Thoracic aorta (tissue), 2 donors: ENCODE measurements at places on chromosomes 3 and 15.

DNA sequence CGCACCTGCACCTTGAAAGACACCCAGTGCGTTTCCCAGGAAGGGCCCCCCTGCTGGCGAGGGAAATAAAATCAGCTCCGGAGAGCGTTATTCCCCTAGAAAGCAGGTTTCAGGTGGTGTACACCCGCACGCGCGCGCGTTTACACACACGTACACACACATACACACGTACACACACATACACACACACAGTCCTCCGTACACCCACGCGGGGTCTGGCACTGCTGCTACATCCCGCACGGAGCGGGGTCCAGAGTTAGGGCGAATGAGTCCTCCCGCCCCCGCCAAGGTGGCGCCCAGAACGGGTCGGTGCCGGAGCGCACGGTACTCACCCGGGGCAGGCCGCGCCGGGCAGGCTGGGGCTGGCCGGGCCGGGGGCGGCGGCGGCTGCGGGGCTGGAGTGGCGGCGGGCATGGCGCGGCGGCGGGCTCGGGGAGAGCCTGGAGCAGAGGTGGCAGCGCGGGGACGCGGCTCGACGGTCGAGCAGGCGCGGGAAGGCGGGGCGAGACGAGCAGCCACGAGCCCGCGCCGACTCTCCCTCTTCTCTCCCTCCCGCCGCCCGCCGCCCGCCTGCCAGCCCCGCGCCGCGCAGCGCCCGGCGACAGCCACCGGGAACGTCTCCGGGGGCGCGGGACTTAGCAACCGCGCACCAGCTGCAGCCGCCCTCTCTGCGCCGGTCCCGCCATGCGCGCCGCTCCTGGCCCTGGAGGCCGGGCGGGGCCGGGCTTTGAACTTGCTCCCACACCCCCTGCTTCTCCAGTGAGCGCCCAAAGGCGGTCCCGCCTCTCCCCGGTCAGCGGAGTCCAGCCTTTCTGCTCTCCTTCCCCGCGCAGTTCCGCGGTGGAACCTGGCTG, at the start of gene DCLK3:
Gene DCLK3 (minus strand): TSS at position 704 of the 854 bp plus-strand sequence. CDS start 290 bp downstream, at position 414.
- no peak within 1 kb of the TSS for H3K27ac ChIP-seq
- H3K4me3 ChIP-seq, result peak within 1 kb of the TSS; percentile 55
- no peaks in the 10 kb centered on the region for H3K27me3 ChIP-seq
- H3K36me3 ChIP-seq, result no peaks in the 10 kb centered on the region
- H3K4me1 ChIP-seq, result no peaks in the 10 kb centered on the region

DNA sequence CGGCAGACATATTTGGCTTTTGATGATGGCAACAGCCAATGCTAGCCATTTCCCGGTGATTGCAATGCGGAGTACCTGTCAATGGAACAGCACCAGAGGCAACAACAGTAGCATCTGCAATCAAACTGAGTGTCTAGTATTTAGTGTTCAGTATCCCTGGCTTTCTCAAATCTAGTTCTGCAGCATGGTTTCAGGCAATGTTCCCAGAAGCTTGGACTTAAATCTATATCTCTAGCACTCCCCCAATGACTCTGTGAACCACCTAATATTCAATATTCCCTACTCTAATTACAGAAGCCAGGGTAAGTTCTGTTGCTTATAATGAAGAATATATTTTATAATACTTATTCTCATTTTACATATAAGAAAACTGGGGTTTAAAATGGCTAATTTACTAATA, 48.2 kb downstream of the TBL1XR1 start:
- no peaks in the 10 kb centered on the region for H3K27me3 ChIP-seq
- DNase-seq, result no peak
- H3K4me1 ChIP-seq, result peaks cover 62% of the 10 kb centered on the region
- no peak overlapping the region for H3K4me3 ChIP-seq

DNA sequence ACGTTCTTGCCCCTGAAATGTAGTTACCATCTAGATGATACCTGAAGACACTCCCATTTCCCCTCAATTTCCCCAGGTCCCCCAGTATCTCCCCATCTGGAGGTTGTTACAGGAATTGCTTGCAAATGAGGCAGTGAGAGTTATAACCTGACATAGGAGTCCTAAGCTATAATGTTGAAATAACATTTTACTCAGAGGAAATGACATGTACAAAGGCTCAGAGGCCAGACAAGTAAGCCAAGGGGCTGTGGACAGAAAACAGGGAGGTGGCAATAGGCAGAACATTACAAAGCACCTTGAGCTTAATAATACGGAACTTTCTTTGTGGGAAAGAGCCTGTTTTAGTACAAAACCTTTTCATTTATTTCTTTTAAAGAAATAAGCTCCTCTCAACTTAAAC, 171.9 kb downstream of the FRMD5 start:
- H3K27me3 ChIP-seq, result no peaks in the 10 kb centered on the region
- H3K4me1 ChIP-seq, result no peaks in the 10 kb centered on the region
- no peak overlapping the region for H3K4me3 ChIP-seq
- DNase-seq, result no peak
- H3K27ac ChIP-seq, result no peak overlapping the region
- no peaks in the 10 kb centered on the region for H3K36me3 ChIP-seq

GRCh38 chr15:68400066-68400456, 31.9 kb downstream of the ITGA11 start:
- H3K4me3 ChIP-seq, result no peak overlapping the region
- peaks cover 6% of the 10 kb centered on the region for H3K36me3 ChIP-seq
- no peaks in the 10 kb centered on the region for H3K4me1 ChIP-seq
- DNase-seq, result no peak
- no peaks in the 10 kb centered on the region for H3K27me3 ChIP-seq
- no peak overlapping the region for H3K27ac ChIP-seq

- H3K36me3 ChIP-seq, result peaks cover 18% of the 10 kb centered on the region
- H3K4me1 ChIP-seq, result peaks cover 12% of the 10 kb centered on the region
- DNase-seq, result peak; percentile 5
- no peak overlapping the region for H3K4me3 ChIP-seq
Measured at GRCh38 chr3:64150623-64151207, 74.6 kb downstream of the PRICKLE2 start.

DNA sequence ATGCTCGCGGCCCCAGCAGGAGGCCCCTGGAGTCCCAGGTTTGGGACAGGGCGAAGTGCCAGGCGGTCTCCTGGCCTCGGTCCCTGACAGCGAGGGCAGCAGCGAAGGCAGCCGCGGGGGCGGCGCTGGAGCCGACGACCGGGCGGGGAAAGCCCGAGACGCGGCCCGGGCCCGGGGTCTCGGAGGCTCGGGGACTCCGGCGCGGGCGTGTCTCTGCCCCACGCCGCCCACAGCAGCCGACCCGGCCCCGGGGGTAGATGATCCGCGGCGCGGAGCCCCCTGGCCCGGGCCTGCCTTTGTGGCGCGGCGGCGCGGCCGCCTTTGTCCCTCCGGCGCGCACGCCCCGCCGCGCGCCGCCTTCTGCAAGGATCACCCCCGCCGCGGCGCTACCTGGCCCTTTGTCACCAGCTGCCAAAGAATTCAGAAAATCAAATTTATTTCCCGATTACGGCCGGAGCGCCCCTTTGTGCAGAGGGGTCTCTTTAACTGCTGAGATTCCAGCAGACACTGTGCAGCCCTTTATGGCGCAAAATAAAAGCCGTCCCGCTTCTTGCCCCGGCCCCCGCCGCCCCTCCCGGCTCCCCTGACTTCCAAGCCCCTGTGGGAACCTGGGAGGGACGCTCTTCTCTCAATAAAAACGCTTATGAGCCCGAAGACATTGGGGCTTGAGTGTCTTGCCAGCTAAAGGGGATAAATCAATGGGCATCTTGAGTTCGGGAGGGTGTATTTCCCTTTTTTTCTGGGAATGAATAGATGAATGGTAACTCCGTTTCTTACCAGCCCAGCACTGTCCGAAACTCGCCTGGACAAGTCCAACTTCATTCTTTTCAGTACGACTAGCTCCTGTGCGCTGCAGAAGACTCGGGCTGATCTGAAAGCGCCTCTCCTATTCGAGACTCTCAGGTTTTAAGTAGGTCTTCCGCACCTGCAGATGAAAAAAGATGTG, 68.4 kb downstream of the HES1 start:
- no peak overlapping the region for H3K27ac ChIP-seq
- no peaks in the 10 kb centered on the region for H3K36me3 ChIP-seq
- no peak for DNase-seq
- peaks cover 8% of the 10 kb centered on the region for H3K27me3 ChIP-seq

DNA sequence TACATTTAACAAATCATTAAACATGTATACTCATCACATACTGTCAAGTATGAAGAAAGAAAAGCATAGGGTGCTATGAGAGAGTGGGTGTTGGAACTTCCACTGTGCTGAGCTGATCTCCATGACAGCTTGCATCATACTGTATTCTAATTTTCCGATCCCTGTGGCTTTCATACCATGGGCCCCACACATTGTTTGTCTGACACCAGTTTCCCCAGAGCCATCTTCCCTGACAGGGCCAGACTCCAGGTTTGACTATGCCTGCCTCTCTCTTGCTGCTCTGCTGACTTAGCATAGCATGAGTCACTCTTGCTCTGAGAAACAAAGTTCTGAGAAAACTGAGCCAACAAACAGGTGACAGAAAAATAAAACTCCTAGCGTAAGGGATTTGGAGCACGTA, 37.0 kb upstream of the CASR start:
- no peak for DNase-seq
- no peaks in the 10 kb centered on the region for H3K4me1 ChIP-seq
- no peaks in the 10 kb centered on the region for H3K36me3 ChIP-seq
- no peaks in the 10 kb centered on the region for H3K27me3 ChIP-seq
- H3K27ac ChIP-seq, result no peak overlapping the region
